ENCODE measurements at places on chromosomes 3 and 15. TPM values are rescaled to one million over a fixed set of nuclear protein-coding genes. Genes with fewer than 3 reads are reported as not detected.

DNA sequence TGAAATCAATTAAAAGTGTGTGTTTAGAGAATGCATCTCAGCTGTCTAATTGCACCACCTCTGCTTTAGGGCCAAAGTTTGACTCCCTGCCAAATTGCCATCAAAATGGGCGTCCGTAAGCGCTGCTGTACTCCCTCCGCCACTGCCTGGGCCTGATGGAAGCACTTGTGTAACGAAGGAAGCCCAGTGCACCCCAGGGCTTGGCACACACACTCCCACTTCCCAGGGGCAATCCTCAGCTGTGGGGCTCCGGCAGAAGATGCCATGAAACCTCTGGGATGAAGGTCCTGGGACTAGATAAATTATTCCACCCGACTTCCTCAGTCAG lies 137.8 kb downstream of the RORA start:
- no peak for DNase-seq

SELENOT gene
- 98.5 TPM for total RNA-seq

GRCh38 chr3:32414522-32415202 lies 23.0 kb downstream of the CMTM7 start:
- DNase-seq = peak; percentile 79

GRCh38 chr3:116630494-116630893 lies 79.1 kb upstream of the TUSC7 start:
- no peak for DNase-seq

GRCh38 chr3:52153389-52154096 lies 680 bp downstream of the POC1A start:
- DNase-seq = no peak

GRCh38 chr3:193498215-193498614 lies 56.5 kb downstream of the ATP13A4 start:
- DNase-seq = no peak

DNA sequence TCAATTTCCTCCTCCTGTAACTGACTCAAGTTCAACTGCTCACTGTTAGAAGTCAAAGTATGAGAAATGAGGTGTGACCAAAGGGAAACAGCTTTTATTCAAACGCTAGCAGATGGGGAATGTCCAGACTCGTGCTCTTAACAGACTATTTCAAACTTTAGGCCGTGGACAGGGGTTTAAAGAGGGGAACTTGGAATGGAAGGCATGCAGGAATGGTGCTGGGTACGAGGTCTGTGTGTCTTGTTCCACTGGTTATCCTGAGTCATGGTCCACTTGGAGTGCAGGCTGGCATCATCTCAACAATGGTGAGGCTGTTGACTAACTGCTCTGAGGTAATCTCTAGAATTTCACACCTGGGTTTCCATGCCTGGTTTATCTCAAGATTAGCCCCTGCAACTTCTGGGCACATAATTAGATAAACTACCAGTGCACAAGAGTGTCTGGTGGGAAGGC lies 22.9 kb upstream of the DNAAF4 start:
- DNase-seq = no peak

DNA sequence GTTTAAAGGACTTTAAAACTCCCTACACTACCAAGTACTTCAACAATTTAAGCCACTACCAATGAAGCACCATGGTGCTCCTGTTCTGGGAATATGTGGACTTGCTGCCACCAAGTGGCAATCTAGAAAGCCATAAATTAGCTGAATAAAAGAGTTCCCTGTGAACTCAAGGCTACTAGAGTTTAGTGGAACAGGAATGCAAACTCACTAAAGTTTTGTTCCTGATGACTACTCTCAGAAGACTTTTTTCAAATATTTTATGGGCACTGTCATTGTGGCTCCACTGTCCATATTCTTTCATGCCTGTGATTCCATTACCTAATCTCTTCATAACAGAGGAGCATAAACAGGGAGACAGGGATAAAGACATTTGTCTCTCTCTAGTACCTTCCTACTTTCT lies 63.9 kb downstream of the TMCC1 start:
- DNase-seq = peak; percentile 43

FOXL2 gene
- not detected for total RNA-seq

SLC28A2 gene
- not detected for total RNA-seq

DZIP1L gene
- total RNA-seq = 0.38 TPM

DNA sequence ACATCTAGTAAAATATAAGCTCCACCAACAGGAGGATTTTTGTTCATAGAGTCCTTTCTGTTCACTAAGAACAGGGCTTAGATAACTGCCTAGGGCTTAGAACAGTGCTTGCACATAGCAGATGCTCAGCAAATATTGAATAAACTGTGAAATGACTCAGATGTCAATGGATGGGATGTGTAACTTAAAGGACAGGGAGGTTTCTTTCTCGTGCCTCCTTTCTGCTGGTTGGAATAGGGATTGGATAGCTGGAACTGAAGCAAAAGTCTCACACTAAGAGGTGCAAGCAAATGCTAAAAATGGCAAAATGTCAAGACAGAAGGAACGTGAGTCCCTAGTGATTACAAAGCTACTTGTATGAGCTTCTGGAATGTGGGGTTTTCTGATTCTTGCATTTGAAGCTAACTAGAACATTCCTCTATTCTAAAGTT lies 392.8 kb upstream of the WNT5A start:
- no peak for DNase-seq

GHSR gene
- total RNA-seq = not detected

DNA sequence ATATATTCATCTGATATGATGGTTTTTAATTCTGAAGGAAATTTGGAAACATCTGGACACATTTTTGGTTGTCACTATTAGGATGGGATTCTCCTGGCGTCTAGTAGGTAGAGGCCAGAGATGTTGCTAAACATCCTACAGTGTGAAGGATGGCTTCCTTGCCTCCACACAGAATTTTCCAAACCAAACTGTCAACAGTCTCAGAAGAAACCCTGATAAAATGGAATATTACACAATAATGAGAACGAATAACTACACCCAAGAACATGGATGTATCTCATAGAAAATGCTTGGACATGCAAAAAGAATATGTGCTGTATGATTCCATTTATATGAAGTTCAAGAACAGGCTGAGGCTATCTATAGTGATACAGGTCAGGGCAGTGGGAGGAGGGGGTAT lies 79.8 kb upstream of the PSMD6 start:
- DNase-seq = no peak

ANXA2 gene
- total RNA-seq = 422 TPM

CRYGS gene
- 4.7 TPM for total RNA-seq

TBC1D2B gene
- 118 TPM for total RNA-seq

PLSCR5 gene
- not detected for total RNA-seq

- DNase-seq = no peak
These were observed 651 bp downstream of the PLSCR2 start for GRCh38 chr3:146468671-146469149.

DNA sequence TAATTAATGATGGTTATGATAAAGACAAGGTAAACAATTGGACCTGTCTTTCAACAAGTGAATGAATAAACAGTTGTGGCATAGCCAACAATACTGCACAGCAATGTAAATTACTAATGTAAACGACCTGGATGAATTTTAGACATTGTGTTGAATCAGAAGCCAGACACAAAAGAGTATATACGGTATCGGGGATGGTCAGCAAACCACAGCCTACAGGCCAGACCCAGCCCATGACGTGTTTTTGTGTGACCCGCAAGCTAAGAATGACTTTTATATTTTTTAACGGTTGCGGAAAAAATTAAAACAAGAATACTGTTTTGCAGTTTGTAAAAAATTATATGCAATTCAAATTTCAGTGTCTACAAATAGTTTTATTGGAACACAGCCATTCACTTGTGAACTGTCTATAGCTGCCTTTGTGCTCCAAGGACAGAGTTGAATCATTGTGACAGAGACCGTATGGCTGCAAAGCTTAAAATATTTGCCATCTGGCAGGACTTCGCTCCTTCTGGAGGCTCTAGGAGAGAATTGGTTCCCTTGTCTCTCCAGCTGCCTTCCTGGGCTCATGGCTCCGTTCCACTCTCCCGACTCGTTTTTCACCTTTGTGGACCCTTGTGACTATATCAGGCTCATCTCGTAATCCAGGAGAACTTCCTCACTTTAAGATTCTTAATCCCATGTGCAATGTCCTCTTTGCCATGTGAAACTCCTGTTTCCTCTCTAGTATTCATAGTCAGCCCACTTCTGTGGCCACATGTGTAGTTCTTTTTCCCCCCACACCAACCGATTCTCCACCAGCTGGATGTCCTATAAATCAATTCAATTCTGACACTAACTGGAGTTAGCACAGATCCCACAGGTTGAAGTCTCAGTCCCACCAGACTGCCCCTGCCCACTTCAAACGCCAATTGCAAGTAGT lies 72.7 kb downstream of the CMTM8 start:
- DNase-seq = no peak

TMC3 gene
- not detected for total RNA-seq

Measured in activated CD8-positive, alpha-beta memory T cell treated with anti-CD3 and anti-CD28 coated beads, Interleukin-2, amount 10 ng/mL, durations not matched to agents 7 days and 5 days (primary cell).